NCI-H226 (cell line): ENCODE measurements at places on chromosomes 16 and 17.

DNA sequence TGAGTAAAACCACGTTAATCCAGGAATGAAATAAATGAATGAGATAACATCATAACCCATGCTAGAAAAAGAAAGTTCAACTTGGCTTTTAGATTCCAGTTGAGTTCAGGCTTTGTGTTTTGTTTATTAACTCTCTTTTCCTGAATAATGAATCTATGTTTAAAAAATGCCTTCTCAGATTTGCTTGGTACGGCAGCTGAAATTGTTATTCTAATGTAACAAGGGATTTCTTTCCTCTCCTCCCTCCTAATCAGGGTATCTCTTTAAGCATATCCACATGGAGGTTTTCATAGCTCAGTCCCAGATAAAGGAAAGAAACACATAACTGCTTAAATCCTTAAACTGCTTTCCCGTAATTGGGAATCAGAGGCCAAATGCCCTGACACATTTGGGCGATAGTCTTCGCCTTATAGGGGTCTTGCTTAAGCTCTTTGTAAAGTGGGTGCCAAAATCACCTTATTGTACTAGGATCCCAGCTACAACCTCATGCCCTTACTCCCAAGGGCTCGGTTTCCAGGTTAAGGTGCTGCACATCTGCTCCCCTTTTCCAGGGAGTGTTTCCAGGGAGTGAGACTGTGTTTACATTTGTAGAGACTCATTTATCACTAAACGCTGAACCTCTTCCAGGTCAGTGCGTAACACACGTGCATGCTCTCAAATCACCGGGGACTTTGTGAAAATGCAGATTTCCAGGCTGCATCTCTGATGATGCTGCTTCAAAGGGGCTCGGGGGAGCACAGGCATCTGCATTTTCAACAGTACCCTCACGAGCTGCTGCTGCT, 142.8 kb upstream of the FOXF1 start:
- DNase-seq: no peak

DNA sequence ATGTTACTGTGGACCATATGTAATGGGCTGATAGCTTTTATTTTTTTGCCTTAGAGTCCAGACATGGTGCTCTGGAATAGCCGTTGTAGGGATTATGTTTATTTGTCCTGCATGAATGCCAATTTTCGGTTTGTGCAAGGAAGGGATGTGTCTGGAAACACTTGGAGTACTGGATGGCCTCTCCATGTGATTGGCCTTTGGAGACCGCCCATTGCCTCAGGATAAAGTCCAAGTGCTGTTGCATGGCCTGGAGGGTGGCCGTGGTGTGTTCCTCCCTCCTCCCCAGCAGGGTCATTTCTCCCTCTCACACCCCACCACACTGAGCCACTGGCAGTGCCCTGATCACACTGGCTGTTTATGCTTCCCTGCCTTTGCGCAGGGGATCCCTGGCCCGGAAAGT, 93.9 kb downstream of the MSI2 start:
- no peak for DNase-seq

DNA sequence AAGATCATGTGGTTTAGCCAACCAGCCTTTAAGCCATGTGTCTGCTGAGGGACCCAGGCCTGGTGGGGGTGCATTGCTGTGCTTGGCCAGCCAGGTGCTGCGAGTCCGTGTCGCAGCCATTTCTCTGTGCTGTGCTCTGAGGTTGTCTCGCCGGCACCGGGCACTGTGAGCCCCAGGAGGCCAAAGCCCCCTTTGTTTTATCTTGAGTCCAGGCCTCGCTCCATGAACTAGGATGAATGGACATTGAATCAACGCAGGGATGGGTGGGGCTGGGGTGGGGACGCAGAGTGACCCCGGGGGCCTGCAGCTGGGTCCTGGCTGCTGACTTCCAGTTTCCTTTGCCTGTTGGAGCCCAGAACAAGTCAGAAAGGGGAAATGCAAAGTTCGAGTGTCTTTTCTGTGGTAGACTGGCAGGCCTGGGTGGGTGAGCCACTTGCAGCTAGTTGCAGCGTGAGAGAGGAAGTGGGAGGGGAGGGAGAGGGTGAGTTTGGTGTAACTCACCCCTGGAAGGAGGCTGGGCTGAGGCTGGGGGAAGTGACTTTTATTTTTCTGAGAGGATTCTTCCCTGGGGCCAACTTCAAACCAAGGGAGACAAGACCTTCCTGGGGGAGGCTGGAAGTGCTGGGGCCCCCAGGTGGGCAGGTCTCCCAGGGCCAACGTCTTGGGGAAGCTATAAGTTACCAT, 324.7 kb downstream of the SEC14L1 start:
- DNase-seq: peak; percentile 60

DNA sequence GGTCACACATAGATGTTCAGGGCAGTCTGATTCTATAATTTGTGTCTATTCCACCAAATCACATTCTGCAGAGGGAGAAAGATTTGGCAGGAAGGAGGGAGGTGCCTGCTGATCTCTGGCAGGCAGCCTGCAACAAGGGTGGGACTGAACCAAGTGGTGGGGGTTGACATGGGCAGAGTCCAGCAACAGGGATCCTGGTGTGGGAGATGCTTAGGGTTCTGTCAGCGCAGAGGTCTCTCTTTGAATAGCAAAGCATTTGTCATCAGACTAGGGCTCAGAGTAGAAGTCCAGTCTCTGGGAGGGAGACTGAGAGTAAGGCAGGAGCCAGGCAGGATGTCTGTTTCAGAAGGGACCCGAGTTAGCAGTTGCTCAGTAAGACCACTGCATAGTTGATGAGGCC, 94.6 kb downstream of the UTP18 start:
- DNase-seq: no peak

DNA sequence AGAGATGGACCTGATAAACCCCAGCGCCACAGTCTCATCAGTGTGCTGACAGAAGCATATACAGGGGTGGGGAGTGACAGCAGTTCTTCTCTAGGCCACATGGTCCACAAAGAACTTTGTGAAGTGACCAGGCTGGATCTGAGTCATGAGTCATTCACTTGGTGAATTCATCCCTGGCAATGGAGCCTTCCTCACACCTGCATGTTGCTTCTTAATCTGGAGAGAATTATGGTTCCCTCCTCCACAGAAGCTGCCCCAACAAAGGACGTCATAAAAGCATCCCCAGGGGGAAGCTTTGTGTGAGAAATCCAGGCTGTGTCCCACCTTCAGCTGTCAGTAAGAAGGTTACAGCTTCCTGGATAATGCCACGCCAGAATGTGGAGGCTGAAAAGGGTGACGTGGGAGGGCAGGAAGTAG, 215.6 kb upstream of the MAF start:
- no peak for DNase-seq

GRCh38 chr17:56502120-56502654, 91.3 kb upstream of the NOG start:
- no peak for DNase-seq

DNA sequence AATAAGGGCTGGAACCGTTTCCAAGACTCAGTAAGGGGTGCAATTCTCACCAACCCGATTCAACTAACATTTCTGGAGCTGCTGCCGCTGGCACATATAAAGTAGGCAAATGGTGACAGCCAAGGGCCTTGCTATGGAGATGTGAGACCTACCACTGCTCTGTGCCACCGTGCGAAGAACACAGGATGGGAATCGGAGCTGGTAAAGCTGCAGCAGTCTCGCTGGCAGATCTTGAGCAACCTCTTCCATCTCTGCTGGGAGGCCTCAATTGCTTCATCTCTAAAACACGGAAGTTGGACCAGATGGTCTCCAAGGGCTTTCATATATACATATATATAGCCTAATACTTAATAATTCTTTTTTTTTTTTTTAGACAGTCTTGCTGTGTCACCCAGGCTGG, 128.9 kb upstream of the RCVRN start:
- no peak for DNase-seq

DNA sequence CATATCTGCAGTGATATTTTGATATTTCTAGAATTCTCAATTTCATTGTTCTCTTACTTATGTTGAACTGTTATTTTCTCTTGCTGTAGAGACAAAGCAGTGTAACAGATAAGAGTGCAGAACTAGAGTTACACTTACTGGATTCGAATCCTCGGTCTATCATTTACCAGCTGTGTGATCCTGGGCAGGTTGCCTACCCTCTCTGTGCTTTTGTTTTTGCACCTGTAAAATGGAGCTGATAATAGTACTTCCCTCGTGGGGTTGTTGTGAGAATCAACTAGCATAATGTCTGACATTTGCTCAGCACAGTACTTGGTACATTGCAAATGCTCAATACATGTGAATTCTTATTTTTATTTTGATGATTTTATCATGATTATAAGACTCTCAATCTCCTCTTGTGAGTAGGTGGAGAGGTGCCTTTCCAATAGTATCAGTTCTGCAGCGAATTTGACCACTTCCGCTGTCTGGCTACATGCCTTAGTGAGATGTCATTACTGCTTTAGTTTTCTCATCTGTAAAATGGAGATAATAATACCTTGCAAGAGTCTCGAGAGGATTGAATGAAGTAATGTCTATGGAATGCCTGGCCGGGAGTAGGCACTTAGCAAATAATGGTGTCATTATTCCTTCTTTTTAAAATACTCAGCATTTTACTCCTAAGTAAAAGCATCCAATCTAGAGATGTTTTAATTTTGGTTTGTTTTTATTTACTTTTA, 312.2 kb upstream of the MAF start:
- peak; percentile 34 for DNase-seq

- DNase-seq: peak; percentile 6
Measured at GRCh38 chr16:22670551-22671041, 143.4 kb upstream of the HS3ST2 start.

DNA sequence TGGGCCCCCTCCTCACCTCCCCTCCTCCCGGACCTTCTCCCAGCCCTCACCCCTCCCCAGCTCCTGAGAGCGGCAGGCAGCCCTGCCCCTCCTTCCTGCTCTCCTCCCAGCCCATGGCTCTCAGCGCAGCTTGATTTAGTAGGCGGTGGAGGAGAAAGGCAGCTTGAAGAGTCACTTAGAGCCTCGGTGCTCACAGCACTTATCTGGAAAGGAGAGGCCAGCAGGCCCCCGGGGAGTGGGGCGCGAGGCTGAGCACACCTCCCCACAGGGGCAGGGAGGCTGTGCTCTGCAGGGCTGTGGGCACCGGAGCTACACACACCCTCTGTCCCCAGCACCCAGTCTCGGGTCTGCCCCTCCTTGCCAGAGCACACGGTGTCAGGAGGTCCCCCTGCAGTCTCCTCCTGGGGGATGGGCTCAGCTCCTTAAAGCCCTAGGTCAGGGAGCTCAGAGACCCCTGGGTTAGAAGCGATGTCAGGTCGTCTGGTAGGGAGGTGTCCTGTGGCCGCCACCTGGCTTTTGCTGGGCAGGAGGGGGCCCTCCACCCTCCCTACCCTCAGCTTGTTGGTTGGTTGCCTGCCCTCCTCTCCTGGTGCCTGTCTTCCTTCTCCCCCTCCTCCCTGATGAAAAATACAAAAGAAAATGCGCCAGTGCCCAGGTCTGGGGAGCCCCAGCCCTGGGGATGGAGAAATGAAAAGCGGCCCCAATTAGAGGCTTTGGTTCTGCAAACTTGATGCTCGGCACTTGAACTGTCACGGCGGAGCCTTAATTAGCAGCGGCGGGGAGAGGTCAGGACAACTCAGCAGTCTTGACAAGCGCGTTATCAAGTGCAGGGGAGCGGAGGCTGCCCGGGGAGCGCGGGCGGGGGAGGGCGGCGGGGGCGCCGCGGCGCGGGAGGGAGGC, 151.1 kb upstream of the GSE1 start:
- DNase-seq: peak; percentile 6

DNA sequence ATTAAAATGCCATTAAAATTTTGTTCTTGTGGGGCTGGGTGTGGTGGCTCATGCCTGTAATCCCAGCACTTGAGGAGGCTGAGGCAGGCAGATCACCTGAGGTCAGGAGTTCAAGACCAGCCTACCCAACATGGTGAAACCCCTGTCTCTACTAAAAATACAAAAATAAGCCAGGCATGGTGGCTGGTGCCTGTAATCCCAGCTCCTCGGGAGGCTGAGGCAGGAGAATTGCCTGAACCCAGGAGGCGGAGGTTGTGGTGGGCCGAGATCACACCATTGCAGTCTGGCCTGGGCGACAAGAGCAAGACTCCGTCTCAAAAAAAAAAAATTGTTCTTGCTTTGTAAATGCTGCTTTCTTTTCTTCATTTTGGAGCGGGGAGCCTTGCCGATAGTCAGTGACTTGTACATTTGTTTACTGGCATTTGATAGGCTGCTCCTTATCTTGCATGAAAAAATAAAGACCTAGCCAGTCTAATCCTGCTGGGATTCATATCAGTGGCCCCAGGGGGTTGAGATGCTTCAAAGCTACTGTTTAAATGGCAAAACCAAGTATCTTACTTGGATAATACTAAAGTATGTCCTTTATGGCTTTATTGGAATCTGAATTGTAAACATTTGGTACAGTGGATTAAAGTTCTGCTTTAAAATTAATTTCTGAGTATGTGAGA, 3.3 kb upstream of the CLTC start:
- DNase-seq: no peak

- DNase-seq: peak; percentile 72
Measured at GRCh38 chr16:3857189-3858043, 23.1 kb downstream of the CREBBP start.

DNA sequence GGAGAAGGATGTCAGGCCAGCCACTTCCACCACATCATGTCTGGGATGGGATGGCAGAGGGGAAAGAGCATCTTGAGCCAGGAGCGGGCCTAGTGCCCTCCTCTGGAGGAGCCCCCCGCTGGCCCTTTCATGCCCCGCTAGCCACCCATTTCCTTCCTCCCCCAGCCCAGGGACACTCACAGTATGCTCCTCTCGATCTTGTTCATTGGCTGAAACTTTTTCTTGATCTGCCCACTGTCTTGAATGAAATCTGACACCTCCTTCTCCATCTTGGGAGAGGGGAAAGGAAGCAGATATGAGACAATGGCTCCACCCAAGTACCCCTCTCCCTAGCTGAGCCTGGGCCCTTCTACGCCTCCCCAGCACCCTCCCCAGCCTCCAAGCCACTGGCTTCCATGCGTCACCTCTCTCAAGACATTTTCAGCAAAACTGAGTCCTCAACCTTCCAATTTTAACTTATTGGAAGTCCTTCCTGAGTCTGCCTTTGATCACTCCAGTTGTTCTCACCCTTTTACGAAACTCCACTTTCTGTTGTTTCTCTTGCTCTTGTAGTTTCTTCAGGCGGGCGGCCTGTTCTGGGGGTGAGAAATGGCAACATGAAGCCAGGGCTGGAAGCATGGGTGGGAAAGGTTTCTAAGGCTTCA, 7.2 kb downstream of the SPAG7 start:
- no peak for DNase-seq

DNA sequence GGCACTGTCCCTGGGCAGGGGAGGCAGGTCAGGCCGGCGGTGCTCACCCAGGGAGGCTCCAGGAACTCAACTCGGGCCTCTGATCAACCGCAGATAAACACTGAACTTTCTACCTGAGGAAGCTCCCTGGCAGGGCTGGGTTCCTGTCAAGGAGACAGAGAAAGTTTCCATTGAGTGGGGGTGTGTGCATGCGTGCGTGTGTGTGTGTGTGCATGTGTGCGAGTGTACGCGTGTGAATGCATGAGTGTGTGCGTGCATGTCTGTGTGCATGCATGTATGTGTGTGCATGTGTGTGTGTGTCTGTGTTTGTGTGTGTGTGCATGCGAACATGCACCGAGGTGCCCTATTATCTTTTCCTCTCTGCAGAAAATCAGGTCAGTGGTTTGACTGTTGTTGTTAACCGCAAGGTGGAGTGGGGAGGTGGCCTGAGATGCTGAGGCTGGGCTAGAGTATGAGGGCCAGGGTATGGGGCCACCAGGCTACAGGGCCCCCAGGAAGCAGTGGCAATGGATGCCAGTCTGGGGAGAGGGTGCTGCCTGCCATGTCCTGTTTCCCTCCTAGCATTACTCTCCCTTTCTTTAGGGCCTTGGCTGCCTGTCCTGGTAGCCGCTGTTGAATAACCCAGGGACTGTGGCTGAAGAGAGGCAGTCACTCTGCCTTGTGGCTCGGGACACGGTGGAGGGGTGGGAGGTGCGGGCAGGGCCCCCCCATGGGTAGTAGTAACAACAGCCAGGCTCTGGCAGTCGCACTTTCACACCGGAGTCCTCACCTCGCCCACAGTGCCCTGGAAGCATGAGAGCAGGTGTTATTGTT, 24.0 kb downstream of the CCR7 start:
- DNase-seq: no peak

- DNase-seq: peak; percentile 71
Measured at GRCh38 chr17:980406-981291, 1.1 kb upstream of the NXN start.
